ENCODE measurements at places on chromosomes 5 and 9.

- no peak for DNase-seq
These were observed 1.6 kb upstream of the TMEM245 start for GRCh38 chr9:109121232-109121796.

DNA sequence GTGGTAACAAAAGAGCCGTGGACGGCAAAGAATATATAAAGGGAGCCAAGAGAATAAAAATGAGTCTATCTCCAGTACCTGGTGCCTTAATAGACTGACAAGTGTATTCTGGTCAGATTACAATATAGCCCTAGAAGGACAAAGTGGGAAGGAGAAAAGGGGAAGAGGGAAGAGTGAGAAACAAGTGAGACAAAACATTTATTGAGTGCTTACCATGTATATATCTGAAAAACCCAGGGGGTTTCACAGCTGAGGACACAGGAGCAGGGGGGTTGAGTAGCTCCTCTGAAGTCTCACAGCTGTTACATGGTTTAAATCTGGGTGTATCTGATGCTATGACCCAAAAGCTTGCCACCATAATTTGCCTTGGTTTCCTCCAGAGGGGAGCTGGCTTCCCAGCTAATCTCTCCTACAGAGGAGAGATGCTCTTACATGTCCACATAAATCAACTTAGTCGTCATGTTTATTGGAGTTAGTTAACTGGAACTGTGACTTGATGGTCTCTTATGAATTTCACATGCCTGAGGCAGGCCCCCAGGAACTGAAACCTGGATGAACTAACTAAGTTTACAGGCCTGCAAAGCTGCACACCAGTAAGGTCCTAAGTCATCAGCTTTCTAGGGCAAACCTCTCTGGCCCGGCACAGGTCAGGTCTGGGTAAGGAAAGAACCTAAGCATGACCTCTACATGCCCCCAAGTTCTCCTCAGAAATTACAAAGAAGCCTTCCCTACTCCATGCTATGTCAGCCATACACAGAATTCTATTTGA is 15.5 kb downstream of the SIL1 start:
- DNase-seq = no peak

DNA sequence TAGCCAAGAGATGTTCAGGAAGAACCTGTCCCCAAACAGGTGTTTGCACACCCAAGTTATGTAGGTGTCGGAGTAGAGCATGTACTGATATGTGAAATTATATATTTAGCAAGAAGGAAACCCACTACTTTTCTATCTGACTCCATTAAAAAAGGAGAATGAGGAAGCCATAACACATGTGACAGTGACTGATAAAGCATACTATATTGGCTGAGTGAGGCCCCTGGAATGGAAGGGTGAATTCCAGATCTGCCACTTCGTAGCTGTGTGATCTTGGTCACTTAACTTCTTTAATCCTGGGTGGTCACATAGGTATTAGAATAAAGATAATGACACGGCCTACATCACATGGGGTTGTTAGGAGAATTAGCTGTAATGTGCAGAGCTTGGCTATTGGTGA is 116.0 kb upstream of the MAN2A1 start:
- no peak for DNase-seq

- DNase-seq = no peak
These were observed 109.8 kb downstream of the HMHB1 start for GRCh38 chr5:143921525-143922311.

DNA sequence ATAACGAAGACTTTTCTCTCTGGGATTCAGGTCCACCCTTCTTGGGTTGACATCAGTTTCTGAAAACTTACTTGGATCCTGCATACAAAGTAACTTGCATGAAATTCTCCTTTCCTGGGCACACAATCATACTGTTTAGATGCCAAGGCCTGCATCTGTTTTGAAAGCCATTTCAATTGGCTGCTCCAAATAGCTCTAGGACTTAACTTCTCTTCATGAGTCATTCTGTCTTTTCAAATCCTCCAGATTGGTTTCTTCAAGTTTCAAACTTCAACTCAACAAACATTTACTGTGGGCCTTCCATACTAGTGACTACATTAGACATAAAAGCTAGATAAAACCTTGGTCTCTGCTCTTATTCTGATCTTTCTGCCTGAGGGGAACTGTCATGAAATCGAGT is 54.8 kb upstream of the HMHB1 start:
- no peak for DNase-seq

DNA sequence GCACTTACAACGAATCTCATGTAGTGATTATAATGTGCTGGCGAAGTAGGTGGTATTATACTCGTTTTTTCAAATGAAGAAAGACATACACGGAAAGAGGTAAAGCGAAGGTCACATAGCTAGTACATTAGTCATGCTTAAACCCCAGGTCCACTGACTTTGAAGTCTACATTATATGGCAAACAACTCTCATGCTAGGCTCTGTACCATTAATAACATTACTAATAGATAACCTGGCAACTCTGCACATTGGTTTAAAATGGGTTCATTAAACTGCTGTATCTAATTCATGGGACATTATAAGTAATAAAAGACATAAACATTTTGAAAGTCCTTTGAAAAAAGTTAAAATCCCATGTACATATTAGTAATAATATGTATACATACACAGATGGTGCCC is 21.2 kb downstream of the FYB1 start:
- DNase-seq = no peak

- no peak for DNase-seq
These were observed 267.1 kb upstream of the GRIA1 start for GRCh38 chr5:153223376-153223775.

Data from activated CD4-positive, alpha-beta T cell treated with anti-CD3 and anti-CD28 coated beads for 36 hours (primary cell).